NCI-H1694 treated with DMSO at 0.1 percent for 48 hours (cell line): ENCODE measurements at places on chromosomes 12 and 14.

GRCh38 chr12:106068296-106068695 lies 70.5 kb downstream of the NUAK1 start:
- DNase-seq: no peak

DNA sequence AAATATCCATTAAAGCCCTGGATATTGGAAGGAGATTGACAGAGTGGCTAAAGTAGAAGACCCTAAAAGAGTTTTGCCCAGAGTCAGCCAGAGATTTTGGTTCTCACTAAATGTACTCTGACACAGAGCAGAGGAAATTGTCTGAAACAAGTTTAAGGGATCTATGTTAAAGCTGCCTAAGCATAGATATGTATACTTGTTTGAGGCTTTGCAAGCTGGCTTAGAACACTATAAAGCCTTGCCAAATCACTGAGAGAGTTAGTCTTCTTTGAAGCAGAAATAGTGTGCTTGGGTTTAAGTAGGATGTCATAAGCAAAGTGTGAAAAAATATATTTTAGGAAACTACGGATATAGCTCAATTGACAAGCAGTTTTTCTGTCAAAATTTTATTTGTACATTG lies 653.5 kb downstream of the FSCB start:
- no peak for DNase-seq

DNA sequence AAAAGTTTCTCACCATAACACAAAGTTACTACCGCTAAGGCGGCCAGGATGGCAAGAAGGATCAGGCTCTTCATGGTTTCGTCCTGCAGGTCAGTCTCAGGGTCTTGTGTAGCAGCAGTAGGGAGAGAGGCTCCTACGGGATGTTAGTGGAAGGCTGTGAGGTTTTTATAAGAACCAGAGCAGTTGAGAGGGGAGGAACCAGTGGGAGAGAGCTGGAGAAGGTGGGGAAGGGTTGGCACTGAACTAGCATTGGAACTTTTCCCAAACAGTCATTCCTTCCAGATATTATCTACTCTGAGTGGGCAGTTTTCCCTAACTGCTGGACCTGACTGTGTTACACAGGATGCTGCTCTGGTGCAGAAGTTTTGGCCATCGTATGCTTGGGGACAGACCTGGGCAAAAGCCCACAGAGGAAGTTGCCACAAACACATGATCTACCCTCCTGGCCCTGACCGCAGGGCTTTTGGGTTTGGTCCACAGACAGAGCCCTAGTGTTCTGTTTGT lies at the start of gene MGP:
TSS of gene MGP (minus strand) at position 137 of the 504 bp plus-strand sequence. CDS start at position 74, 63 bp downstream.
- DNase-seq: no peak

DNA sequence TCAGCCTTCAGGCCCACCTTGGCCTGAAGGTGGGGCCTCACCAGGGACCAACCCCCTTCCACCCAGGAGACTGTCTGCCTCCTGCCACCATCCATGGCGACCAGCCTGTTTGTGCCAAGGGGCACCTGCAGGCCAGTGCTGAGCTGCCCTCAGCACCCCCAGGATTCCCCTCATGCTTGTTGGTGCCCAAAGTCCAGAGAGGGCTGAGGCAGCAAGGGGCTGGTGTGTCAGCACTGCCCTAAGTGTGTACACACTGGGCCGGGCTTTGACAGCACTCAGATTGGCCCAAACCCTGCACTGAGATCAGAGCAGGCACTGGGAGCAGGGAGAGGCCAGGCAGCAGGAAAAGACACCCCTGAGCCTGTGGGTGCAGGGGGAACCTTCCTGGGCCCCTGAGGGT lies 18.6 kb downstream of the SYNJ2BP start:
- DNase-seq: no peak

- no peak for DNase-seq
Observed at GRCh38 chr12:34402899-34403705, 380.8 kb downstream of the ALG10 start.

GRCh38 chr12:117167769-117168168 lies 22.5 kb downstream of the FBXO21 start:
- DNase-seq: no peak

DNA sequence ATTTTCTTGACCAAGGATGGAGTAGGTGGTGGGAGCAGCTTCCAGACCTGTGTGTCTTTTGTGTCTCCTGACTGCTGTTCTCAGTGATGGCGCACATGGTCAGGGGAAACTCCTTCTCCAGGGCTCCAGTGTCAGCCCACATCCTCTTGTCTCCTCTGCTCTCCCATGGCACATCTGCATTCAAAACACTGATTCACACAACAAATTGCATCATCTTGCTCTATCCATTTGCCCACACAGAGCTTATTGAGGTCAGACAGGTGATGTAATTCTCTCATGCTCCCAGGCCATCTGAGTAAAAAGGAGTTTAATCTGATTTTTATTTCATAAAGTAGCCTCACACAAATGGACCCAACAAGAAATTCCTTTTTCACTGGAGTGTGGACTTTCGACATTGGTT lies 21.8 kb upstream of the TMEM132C start:
- no peak for DNase-seq

DNA sequence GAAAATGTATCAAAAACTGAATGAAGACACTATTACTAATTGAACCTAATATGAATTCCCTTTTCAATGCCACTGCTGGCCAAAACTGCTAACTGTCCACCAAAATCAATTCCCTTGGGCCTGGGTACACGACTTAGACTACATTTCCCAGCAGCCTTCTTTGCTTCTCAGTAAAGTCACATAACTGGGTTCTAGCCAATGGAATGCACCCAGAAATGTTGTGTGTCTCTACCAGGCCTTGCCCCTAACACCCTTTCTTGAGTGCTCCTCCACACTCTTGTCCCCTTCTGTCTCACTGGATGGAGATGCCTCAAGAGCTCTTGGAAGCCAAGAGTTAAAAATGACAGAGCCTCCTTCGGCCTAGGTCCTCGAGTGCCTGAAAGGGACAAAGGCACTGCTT lies 156.8 kb downstream of the PPM1H start:
- DNase-seq: no peak

- no peak for DNase-seq
Observed at GRCh38 chr12:75717902-75718301, 206.5 kb upstream of the KRR1 start.

DNA sequence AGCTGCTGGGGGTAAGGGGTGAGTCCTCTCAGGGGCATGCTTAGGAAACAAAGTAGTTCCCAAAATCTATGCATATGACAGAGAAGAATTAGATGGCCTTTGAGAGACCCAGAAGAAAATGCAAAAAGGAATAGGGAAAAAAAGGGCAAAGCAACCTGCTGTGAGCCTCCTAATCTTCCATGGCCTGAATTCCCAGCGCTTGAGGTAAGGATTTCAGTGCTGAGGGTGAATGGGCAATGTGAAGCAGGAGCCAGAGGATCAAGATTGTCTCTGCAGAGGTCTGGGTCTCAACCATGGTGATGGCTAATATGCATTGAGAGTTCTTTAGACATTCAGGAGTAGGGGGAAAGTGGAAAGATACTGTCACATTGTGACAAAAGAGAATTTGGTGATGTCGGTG lies 31.5 kb downstream of the GPR65 start:
- no peak for DNase-seq

GRCh38 chr12:4281173-4281654 lies 7.7 kb downstream of the CCND2 start:
- no peak for DNase-seq

DNA sequence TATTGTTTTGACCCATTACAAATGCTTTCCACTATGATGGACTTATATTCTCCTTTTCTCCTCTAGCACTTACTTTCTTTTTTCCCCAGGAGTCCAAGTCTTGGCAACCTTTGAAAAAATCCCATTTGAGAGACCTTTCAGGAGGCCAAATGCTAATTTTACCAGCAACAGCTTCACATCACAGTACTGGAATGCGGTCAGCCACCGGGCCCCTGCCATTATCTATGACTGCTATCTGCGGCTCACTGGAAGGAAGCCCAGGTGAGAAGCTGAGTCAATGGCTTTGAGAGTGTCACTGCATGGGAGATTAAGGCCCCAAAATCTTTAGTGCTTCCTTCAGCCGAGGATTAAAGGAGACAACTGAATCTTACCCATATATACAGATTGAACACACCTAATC lies 64.2 kb downstream of the ERGIC2 start:
- no peak for DNase-seq

- DNase-seq: no peak
Observed at GRCh38 chr12:123854918-123855317, 92.8 kb downstream of the DNAH10 start.

- no peak for DNase-seq
Observed at GRCh38 chr14:45084946-45085346, 1.0 kb downstream of the PRPF39 start.

- DNase-seq: no peak
Observed at GRCh38 chr12:21769307-21769706, 5.2 kb downstream of the KCNJ8 start.

- DNase-seq: peak; percentile 21
Observed at GRCh38 chr12:21296751-21297406, 37.8 kb downstream of the SLCO1A2 start.

DNA sequence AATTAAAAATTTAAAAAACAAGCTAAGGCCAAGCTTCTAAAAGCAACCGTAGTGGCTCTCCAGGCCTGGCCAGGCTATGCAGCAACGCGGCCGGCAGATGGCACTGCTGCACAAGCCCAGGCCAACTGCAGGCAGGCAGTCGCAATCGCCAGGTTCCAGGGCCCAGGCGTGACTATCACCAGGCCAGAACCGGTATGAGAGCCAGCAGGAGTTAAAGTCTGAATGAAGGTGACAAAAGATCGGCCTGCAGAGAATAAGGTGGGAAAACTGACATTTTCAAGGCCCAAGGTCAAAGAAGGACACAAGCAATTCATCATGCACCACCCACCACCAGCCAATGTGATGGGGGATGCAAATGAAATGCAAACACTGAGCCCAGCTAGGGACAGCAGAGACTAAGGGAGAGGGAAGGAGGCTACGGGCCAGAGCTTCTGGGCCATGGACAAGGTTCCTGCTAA lies 43.6 kb upstream of the ANO2 start:
- DNase-seq: peak; percentile 58
